ENCODE measurements at places on chromosomes 16 and 17. TPM values are rescaled to one million over a fixed set of nuclear protein-coding genes. Genes with fewer than 3 reads are reported as not detected.

- no peak for DNase-seq
Measured at GRCh38 chr16:73047221-73047535, 750 bp downstream of the ZFHX3 start.

DNA sequence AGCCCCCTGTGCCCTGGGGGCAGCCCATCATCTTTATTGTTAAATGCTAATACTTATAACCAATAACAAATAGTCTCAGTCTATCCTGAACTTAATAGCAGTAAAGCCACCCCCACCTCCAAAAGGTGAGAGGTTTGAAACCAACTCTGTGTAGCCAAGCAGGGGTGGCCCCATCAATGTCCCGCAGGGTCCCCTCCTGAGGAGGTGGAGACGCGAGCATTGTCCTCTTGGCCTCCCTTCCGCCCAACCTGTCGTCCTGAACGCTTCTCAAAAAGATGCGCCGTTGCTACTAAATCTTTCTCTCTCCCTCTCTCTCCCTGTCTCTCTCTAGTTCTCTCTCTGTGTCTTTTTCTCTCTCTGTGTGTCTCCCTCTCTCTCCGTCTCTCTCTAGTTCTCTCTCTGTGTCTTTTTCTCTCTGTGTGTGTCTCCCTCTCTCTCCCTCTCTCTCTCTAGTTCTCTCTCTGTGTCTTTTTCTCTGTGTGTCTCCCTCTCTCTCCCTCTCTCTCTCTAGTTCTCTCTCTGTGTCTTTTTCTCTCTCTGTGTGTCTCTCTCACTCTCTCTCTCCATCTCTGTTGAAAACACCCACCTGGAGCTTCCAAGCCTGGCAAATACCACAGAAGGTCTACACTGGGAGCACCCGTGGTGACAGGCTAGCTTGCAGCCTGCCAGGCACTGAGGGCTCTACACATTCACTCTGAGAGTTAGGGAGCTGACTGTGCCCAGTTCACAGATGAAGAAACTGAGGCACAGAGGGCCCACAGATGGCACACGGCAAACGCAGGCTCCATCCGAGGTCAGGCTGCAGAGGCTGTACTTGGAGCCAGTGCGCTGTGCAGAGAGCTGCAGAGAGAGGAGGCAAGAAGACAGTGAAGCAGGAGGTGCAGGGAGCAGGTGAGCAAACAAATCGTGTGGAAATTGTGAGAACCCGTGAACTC, 185.9 kb downstream of the C16orf95 start:
- DNase-seq: no peak

GRCh38 chr17:48549914-48550501, 5.1 kb upstream of the HOXB2 start:
- DNase-seq: no peak

Gene MT1G
- polyA plus RNA-seq: 51.1 TPM

- no peak for DNase-seq
Measured at GRCh38 chr17:36722903-36723263, 121.5 kb downstream of the MRM1 start.

DNA sequence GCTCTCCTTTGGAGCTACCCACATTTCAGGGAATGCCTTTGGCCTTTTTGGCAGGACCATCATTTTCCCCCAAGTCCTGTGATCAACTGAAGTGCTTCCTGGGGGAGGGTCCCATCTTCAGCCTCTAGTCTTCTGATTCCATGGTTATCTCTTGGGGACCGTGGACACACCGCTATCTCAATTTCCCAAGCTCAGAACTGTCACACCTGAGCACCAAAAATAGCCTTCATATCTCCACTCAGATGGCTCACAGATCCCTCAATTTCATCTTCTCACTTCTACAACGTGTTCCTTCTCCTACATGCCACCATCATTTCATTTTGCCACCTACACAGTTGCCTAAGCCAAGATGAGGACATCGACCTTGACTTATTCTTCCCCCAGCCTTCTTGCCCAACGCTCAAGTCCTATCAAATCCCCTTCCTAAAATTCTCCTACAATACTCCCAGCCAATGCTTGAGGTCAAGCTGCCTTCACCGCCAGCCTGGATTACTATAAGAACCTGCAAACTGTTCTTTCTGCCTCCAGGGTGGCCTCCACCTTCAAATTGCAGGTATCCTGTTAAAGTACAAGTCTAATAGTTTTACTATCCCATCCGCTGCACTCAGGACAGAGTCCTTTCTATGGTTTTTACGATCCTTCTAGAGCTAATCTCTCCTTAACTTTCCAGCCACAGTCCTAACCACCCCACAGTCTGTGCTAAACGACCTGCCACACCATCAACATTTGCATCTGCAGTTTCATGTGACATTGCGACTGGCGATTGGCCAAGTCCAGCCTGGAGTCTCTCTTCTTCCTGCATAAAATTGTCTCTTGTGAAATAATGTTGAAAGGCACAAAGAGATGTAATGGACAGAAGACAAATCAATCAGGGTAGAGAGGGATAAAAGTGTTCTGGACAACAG, 6.2 kb downstream of the ATP6V0D1 start:
- DNase-seq: no peak

All from right renal pelvis (tissue), 4 donors.